CD4-positive, alpha-beta T cell treated with Interleukin-6 at 100 ng/mL for 8 hours (primary cell): ENCODE measurements at places on chromosomes 6 and 20.

DNA sequence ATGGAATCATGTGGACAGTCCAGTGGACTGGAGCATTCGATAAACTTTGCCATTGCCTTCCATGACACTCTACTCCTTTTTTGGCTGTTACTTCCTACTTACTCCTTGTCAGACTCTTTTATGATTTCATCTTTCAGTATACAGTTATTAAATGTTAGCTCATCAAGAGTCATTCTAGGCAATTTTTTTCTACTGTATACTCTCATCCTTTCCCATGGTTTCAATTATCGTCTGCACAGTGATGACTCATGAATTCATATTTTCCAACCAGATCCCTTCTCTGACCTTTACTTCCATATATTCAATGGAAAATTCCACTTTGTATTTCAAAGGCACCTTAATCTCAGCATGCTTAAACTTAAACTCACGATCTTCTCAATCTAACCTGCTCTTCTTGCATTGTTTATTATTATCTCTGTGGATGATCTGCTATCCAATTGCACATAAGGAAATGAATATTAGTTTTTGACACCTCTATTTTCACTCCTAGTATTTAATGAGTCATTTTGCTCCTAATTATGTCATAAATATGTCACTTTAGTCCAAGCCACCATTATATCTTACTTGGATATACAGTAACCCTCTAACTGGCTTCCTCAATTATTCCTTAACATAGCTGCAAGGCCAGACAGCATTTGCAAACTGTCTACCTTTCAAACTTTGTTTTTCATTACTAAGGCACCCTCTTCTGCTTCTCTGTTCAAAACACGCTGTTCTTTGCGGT lies 427.5 kb downstream of the PHF3 start:
- no peak for DNase-seq

DNA sequence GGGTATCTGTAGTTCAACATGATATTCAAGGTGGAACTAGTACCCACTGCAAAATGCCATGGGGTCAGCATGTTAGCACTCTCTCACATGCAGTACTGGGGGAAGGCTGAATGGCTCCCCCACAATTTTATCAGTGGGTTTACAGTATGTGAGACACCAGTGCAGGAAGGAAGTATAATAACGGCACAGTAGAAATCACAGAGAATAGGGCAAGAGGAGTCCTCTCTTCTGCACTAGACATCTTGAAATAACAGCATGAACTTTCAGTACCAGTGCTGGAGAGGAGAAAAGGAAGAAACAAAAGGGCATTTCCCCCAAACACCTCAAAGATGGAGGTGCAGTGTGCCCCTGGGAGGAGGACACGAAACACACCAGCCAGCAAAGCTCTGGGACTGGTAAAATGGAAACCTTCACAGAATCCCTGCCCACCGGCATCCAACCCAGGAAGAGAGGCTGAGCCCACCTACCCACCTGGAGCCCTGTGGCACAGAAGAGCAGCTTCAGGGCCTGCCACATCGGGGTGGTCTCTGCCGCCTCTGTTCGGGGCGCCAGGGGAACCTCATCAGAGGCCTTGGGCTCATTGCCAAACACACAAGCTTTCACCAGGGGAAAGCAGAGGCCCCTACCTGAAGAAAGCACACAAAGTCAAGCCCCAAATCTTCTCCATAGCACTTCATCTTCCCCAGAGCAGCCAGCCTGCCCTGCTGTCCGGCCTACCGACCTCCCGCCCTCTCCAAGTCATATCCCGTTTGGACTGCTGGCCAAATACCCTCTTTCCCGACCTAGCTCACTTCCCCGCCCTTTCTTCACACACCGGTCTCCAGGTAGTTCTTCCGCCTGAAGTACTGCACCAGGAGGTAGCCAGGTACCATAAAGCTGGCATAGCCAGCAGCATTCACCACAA lies 1.2 kb downstream of the SLC35B2 start:
- DNase-seq: no peak

DNA sequence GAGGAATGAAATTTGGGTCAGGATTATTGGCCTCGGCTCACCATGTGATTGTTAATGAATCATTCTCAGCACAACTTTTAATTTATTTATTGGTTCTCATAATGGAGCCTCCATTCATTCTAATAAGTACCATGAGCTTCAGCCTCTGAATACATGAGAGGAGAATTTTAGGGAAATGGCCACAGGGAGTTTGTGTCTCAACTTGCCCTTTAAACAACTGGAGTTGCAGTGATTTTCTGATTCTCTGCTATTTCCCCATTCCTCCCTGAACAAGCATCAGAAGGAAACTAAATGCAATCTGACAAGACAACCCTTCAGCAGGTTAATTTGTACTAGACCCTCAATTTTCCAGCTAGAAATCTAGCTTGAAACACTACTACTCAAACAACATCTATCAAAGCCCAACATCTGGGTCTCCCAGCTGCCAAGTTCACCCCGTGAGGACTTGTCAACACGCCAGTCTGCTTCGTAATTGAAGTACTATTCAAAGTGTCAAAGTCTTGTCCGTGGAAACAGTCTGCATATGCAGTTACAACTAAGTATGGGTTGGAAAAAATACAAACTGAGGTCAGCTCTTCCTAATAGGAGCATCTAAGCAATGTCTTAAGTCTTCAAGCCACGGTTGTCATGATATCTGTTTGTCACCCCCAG lies 235.4 kb downstream of the CDH4 start:
- no peak for DNase-seq

DNA sequence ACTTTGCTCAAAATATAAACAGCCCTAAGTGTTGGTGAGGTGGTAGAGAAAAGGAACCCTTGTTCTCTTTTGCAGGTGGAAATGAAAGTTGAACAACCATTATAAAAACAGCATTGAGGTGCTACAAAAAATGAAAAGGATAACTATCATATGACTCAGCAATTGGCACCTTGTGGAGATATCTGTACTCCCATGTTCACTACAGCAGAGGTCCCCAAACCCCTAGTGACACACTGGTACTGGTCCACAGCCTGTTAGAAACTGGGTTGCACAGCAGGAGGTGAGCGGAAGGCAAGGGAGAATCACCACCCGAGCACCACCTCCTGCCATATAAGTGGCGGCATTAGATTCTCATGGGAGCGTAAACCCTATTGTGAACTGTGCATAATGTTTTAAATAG lies 267.4 kb upstream of the THEMIS start:
- DNase-seq: no peak

- DNase-seq: no peak
Measured at GRCh38 chr6:157710604-157711003, 112.4 kb upstream of the SNX9 start.

DNA sequence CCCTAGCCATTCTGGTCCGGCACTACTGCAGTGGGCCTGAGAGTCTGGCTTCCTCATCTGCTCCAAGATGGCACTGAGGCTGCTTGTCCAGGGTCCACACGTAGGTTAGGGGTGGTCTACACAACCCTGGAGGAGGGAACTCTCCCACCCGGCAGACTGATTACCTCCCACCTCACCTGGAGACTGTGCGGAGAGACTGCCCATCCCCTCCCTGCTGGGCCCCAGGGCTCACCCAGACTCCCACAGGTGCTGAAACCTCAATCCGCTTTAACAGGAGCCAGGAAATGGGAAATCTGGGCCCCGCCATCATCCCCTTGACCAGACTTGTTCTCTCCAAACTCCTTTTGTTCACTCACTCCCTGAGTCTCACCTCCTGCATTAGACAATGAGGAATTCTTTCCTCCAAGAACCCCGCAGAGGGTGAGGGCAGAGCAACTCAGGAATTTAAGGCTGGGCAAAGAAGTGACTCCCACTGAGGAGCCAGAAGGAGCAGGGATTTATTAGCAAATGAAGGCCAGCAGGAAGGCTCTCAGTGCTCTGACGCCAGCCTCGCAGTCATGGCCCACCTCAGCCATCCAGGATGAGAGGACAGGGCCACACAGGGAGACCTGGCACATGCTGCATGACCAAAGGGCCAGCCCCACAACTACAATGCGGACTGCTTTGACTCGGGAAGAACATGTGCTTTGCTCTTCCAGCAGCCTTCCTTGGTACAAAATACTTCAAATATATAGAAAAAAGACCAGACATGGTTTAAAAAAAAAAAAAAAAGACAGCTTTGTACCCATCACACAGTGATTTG lies 53.0 kb downstream of the CDK5RAP1 start:
- DNase-seq: no peak

GRCh38 chr6:21595285-21596144 lies 2.0 kb downstream of the SOX4 start:
- DNase-seq: no peak

DNA sequence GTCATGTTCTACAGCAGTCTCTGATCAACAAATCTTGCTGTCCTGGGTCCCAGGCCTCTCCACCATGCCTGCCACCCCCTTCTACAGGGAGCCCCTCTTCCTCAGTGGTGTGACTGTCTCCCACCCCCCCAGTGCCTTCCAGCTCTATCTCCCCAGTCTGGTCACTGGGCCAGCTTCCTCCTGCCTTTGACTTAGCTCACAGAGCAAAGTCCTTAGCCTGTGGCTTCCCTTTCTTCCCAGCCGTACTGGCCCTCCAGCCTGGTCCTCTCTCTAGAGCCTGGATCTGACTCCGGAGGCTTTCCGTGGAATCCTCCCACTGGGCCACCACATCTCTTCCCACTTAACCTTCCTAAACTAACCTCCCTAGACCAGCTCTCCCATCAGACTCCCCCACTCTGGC lies 17.0 kb downstream of the MAPK13 start:
- no peak for DNase-seq

GRCh38 chr20:16601047-16601446 lies 27.8 kb upstream of the KIF16B start:
- DNase-seq: no peak

DNA sequence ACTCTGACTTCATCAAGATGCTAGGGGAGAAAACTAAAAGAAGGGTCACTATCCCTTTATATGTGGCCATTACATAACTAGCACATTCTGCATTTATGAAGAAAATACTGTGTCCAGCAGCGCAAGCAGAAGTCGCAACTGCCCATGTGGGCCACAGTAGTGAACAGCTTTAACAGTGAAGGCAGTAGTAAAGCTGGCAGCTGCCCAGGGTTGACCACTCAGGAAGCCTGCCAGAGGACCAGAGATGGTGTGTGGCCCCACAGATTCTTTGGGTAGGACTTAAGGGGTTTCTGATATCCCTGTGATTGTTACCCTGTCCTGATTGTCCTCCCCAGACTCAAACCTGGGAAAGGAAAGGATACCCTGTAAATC lies 88.3 kb upstream of the NT5E start:
- DNase-seq: no peak

GRCh38 chr6:6217855-6218758 lies 102.4 kb downstream of the F13A1 start:
- no peak for DNase-seq

DNA sequence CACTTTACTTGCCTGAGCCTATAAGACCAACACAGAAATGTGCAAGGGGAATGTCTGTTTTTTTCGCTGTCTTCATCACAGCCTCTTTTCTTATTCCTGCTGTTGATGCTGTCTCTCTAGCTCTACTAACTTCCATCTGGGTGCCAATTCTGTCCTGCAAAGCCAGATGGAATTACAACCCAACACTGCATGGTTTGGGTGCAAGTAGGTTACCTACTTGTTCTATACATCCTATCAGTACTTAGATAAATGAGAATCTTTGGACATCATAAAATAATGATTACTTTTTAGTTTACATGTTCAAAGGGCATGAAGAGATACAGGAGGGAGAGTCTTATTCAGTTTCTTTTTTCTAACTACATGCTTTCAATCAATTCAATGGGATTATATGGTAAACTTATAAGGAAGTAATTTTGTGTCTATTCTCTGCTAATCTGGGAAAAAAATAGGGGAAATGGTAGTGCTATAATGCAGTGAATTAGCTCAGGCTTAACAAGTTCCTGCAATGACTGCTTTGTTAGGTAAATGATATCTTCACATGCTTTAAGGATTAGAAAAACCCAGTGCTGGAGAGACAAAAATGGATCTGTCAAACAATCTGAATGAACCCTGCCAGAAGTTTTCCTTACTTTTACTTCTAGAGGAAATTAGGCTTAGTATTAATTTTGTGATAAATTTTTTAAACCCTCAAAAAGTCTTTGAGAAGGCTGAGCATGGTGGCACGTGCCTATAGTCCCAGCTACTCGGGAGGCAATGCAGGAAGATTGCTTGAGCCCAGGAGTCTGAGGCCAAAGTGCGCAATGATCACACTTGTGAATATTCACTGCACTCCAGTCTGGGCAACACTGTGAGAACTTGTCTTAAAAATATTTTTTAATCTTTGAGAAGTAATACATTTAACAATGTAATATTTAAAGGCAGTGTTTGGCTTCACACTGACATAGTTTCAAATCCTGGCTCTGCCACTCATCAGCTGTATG lies 86.5 kb upstream of the E2F3 start:
- no peak for DNase-seq

DNA sequence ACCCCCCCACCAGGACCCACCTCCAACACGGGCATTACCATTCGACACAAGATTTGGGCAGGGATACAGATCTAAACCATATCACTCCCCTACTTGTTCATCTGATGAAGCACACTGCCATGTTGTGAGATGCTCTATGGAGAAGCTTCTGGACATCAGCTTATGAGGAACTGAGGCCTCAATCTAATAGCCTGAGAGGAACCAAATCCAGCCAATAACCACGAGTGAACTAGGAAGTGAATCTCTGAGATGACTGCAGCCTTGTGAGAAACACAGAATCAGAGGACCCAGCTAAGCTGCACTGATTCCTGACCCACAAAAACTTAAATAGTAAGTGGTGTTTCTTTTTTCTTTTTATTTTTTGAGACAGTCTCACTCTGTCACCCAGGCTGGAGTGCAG lies 21.6 kb upstream of the ZBTB2 start:
- DNase-seq: no peak

GRCh38 chr20:34337982-34338726 lies 24.9 kb upstream of the ITCH start:
- DNase-seq: no peak

DNA sequence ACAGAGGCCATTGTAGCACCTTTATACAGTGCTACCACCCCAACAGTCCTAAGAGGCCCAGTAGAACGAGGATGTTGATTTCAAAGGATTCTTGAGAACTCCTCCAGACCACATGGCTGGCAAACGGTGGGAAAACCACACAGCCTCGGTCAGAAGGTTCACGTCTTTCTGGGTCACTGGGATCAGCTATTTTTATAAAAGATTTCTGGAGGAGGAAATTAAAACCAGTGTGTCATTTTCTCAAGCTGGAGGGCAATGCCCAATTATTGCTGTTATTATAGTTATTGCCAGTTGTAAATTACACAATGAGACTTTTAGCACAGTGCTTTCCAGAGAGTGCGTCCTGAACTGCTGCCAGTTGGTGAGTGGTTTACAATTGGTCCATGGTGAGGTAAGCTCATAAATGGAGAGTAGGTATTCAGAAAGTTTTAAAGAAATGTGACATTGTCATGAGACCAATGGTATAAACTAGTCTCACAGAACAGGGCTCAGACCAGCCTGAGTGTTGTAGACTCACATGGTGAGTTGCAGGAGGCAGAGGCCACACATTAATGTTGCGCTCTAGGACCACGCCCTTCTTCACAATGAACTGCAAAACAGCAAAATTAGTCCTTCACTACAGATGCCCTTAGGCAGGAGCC lies 8.4 kb upstream of the PPP1R14C start:
- no peak for DNase-seq

GRCh38 chr6:107110200-107110599 lies 5.1 kb downstream of the BEND3 start:
- no peak for DNase-seq
